ENCODE measurements at places on chromosomes 2 and 18.
A peak's percentile ranks its signal among the peaks of the same experiment; 100 is the strongest.

GRCh38 chr2:201546576-201546975, 95.0 kb downstream of the STRADB start:
- DNase-seq: no peak

DNA sequence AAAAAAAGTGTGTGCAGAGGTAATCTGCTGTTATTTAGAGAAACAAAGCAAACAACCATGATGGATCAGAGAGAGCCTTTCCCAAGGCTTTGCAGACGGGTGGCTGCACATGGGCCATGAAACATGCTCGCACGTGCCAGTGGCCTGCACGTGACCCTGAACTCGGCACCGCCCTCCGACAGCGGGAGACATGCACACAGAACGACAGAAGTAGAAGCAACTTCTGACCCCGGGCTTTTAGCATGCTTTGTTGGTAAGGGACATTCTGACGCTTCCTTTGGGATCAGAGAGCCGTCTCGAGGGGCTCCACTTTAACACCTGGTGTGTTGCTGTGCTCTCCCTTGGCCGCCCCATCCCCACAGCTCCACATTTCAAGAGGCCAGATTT, 112.5 kb downstream of the KCNF1 start:
- no peak for DNase-seq

DNA sequence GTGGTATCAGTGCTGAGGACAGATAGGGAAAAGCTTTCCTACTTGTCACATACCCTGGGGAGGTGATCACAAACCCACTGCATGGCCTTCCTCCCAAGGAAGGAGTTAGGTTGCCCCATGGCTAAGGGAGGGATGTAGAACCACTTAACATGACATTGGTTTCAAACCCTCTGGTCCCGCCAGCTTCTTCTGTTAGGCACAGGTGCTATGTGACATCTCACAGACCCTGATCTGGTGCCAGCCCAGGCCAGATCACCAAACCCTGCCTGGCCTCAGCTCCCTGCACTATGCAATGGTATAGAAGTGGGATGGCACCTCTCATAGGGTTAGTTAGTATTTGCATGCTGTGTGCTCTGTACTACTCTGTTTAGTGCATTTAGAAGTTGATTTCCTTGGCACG, 58.0 kb downstream of the TCF7L1 start:
- no peak for DNase-seq

- no peak for DNase-seq
These were observed 13.0 kb upstream of the RTN4 start for GRCh38 chr2:55063226-55063625.

DNA sequence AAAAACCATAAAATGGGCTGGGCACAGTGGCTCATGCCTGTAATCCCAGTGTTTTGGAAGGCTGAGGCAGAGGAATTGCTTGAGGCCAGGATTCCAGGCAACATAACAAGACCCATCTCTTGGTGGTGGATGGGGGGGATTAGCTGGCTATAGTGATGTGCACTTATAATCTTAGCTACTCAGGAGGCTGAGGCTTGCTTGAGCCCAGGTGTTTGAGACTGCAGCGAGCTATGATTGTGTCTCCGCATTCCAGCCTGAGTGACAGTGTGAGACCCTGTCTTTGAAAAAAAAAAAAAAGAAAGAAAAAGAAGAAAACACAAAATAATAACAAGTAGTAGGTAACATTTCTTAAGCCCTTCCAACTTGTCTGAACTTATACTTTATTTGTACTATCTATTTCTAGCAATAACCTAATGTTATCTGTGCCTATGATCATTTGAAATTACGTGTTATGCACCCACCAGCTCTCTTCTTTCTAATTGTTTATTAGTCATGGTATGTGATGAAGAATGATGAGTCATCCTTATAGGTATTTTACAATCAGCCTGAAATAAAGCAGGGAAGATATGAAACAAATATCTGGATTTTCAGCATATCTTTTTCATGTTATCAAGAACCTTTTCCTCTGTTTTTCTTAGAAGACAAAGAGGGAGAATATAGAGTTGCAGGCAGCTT, 129.3 kb upstream of the UNC80 start:
- DNase-seq: no peak

GRCh38 chr2:23494286-23494685, 109.3 kb downstream of the KLHL29 start:
- no peak for DNase-seq

GRCh38 chr2:62740221-62740620, 34.7 kb downstream of the EHBP1 start:
- DNase-seq: no peak

- DNase-seq: no peak
These were observed 56.0 kb upstream of the DSG1 start for GRCh38 chr18:31261792-31262582.

- peak; percentile 30 for DNase-seq
These were observed at the start of gene B4GALT6 for GRCh38 chr18:31684279-31685096. B4GALT6 (minus strand) TSS chr18:31684581; CDS start chr18:31684426, 155 bp downstream.

DNA sequence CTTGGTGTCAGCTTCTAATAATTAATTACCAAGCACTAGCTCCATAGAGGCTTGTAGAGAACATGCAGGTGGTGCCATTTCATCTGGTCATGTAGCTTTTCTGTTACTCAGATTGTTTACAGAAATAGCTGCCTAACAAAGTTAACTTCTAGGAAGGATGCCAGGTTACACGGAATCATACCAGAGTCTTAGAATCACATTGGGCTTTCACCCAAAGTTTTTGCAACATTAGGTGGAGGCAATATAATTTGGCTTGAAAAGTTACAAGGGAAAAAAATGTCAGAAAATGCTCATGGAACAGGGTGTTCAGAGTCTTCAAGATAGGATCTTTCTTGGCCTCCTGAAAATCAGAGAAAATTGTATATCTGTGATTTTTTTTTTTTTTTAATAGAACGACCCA, 135.6 kb downstream of the ARHGAP15 start:
- no peak for DNase-seq

- no peak for DNase-seq
These were observed 1.2 kb downstream of the STON1 start for GRCh38 chr2:48531141-48531648.

DNA sequence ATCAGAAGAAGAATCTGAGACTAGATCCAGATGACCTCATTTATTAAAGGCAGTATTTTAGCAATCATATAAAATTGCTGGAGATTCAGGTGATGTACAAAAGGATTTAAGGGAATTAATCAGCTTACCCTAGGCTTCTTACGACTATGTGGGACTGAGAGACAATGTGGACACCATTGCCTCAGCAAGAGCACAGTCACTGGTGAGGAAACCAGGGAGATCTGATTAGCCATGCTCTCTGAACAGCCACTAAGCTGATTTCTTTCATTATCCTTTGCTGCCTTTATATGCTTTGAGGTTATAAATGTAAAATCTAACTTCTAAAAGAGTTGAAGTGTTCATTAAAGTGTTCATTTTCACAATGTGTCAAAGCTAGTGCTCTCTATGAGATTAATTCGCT, 22.7 kb upstream of the GULP1 start:
- DNase-seq: no peak

DNA sequence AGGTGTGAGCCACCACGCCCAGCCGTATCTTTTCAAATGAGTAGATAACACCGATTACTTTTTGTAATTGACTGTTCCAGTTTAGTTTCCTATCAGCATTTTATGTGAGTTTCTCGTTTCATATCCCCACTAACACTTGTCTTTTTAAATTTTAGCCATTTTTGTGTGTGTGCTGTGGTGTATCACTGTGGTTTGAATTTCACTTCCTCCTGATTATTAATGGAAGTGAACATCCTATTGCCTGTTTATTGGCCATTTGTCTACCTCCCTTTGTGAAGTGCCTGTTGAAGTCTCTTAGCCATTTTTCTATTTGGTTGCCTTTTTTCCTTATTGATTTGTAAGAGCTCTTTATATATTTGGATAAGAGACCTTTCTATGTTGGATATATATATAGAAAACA, 91.7 kb upstream of the STON1 start:
- DNase-seq: no peak

DNA sequence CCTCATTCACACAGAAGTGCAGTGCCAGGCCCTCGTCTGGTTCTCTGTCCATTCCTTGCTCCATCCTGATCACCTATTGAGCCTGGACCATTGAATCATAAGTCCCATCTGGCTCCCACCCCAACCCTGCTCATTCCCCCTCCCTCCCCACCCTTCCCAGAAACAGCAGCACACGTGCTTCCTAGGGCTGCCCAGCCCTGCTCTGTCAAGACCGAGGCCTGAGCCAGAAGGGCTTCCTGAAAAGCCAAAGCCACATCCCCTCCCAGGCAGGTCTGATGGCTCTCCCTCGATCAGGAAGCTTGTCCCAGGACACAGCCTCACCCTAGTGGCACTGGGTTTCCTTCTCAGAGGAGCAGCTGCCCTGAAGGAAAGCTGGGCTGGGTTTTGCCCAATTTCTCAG, 79.8 kb upstream of the FZD7 start:
- no peak for DNase-seq

GRCh38 chr2:191757208-191757607, 79.3 kb downstream of the NABP1 start:
- no peak for DNase-seq

DNA sequence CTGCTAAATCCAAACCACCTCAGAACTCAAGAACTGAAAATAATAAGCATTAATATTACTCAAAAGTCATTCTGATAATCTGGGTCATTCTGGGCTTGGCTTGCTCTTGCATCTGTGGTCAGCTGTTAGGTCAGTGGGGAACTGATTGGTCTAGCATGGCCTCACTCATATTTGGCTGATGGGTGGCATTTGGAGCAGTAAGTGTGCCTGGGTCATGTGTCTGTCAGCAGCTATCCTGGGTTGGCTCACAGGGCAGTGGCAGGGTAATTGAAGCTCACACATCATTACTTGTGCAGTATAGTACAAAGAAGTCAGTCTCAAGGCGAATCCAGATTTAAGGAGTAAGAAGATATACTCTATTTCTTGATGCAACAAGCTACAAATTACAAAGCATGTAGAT, 9.6 kb downstream of the RPL37A start:
- no peak for DNase-seq

GRCh38 chr2:65199891-65200290, 27.7 kb upstream of the ACTR2 start:
- DNase-seq: no peak

DNA sequence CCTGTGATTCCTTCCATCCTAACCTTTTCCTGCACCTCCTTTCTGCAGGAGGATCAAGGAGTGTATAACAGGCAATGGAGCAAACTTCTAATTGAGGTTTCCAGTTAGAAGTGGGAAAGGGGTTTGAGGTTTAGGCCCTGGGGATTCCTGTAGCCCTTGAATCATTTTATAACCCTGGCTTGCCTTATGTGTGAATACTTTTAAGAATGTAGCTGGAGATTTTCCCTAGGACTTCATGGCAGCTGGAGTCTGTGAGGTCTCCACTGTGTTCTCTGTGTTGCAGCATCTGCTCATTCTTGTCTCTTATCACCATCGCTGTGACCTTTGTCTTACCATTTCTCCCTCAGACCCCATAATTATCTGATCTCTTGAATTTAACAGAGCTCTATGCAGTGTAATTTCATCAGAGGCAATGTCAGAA, 370.2 kb upstream of the SLC14A2 start:
- no peak for DNase-seq

DNA sequence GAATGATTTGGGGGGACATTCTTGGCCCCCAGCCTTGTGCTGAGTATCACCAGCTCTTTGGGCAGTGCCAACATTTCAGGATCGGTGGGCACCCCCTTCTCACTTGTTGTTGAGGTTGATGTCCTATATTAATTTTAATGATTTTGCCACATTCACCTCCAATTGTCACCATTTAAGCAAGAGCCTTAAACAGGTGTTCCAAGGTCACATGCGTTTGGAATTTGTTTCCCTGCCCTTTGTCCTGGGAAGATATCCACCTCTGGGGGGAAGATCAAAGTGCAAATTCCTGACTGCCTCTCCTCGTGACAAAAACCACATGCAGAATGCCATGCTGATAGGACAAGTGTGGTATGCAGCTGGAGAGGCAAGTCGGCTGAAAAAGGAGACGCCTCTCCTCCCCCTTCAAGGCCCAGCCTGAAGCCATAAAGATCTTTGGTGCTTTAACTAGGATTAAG, 72.5 kb upstream of the ID2 start:
- no peak for DNase-seq

DNA sequence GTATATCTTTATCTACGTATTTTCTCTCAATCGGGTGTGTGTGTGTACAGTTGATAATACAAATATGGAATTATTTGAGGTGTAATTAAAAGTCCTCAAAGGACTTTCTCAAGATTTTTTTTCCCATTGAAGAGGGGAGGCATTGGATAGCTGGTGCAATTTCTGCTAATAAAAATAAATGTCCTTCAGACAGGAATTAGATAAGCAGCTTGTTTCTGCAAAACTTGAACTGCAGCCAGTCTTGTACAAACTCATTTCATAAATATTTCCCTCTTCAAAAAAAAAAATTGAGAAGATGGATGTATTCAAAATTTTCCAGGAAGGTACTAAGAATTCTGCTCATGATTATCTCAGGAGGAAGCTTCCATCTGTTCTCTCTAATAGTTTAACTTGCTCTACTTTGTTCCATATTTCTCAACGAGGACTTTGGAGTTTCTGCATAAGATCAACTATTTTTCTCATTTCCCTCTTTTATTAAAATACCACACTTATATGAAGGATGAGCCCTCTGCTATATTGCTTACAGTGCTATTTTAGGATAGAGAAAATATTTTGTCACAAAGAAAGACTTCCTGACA, 33.0 kb upstream of the GLS start:
- DNase-seq: no peak

DNA sequence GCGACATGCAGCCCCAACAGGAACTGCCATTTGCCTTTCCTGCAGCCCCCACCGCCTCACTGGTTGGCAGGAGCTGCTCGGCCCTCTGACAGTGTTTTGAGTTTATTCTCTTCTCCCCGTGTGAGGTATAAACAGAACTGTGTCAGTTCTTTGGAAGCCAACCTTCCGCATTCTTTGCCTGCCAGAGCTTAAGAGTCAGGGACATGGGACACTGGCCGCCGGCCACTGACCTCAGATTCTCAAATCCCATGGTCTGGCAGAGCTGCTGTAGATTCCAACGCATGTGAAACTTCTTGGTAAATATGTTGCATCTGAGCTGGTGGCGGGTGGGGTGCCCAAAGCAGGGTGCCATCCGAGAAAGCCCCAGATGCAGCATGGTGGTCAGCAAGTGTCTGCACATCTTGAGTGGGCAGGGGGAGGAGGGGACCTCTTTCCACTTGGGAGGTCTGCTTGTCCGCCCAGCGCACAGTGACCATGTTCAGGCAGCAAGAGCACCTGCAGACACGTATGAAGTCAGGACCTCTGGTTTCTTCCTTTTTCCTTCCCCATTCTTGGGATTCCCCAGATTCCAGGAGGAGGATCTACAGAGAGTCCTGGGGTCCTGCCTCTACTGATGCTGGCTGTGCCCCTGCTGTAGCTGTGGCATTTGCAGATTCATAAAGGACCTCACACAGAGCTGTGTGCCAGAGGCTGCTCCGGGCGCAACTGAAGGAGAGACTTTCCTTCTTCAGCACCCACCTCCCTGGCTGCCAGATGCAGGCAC, 23.8 kb downstream of the ASB18 start:
- DNase-seq: no peak

Measured in activated T-cell treated with anti-CD3 and anti-CD28 coated beads, Interleukin-2, amount 50 U/mL, for 48 hours (primary cell).